ENCODE measurements at places on chromosomes 12 and 14.

GRCh38 chr14:79596551-79596950, 614.8 kb downstream of the DIO2 start:
- no peak for DNase-seq

GRCh38 chr12:105100998-105101397, 6.5 kb upstream of the WASHC4 start:
- no peak for DNase-seq

DNA sequence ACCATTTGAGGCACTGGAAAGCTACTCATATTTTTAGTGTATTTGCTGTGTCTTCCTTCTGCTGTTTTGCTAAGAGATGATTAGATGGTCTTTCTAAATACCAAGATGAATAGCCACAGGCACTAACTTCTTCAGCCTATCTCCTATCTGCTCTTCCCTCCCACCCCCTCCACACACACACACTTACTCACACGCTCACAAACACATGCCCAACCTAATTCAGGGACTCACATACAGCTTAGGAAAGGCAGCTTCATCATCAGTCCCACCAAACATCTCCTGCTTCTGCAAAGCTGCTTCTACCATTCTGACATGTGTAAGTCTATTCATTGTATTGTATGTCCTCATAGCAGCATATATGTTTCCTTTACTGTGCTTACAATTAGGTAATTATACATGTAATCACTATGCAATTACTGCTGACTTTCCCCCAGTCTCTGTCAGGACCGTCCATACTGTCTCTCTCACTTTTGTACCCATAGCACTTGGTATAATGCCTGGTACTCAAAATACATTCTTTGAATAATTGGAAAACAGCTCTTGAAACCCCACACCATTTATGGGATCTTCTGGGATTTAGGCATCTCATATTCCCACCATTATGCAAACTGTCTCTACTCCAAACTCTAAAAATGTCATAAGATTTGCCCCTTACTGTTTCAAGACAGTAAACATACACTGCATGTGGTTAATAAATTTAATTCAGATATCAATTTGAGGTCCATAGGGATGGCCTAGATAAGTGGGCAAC, 83.3 kb upstream of the HIF1A start:
- no peak for DNase-seq

GRCh38 chr12:119589097-119589496, 4.5 kb upstream of the TMEM233 start:
- DNase-seq = no peak

DNA sequence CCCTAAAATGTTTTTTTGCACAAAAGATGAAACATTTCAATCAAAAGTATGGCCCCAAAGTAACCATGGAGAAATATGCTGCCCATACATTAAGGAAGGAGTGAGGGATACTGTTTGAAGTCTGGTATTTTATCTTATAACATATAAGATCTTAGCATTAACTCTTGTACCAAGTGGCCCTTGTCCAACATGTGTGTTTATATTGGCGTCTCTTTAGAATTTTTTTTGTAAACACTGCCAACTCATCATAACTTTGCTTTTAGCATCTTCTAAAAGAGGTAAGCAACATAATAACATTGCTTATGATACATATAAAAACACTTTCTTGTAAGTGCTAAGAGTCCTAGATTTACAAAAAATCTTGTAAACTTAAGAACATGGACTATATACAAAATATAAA, 419.7 kb downstream of the ADAMTS20 start:
- DNase-seq = peak; percentile 10

DNA sequence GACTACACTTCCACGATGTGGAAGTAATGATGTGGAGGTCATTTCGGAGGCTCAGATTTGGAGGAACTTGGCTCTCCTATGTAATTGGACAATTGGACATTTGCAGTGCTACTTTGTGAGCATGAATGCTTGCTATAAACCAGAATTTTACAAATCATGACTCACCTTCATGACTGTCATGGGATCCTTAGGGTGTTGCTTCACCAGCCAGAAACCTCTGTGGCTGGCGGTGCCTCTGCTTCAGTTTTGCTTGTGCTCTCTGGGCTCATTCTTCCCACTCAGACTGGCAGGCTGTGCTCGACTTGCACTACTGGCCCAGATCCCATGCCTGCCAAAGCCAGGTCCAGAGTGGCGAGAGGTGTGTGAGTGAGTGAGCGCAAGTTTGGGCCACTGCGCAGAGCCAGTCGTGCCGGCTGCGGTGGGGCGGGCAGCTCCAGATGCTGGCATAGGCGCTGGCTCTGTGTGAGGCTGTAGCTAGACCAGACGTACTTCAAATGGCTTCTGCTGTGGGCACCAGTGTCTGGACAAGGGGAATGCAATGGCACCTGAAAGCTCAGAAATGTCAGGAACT, 387.8 kb downstream of the AEBP2 start:
- DNase-seq = no peak

DNA sequence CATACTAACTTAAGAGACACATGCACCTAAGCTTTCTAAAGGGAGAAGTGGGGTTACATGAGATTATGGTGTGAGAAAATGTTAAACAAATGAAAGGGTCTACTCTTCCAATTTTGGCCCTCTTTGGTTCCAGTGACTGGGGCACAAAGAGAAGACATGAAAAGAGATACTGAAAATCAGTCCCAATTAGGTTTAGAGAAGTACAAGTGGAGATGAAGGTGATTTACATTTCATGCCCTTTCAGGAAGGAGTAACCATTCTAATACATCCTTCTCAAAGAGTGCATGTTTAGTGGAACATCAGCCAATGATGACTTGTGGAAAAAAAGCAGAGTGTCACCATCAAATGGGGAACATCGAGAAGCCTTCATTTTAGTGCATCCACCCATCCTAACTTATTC, 14.4 kb downstream of the MGP start:
- no peak for DNase-seq

DNA sequence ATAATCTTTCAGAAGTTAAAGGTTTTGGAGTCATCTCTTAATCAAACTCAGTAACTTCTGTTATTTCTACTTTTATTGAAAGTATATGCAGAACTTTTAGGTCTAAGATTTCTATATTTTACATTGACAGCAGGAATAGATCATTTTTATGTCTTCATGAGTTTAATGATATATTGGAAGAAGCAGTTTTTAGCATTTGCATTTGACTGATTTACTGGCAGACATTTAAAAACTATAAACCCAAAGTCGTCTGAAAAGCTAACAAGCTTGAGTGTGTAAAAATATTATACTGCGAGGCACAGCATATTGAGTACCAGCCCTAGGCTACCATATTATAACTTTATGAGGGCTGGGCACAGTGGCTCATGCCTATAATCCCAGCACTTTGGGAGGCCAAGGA, 214.0 kb upstream of the GARIN2 start:
- no peak for DNase-seq

GRCh38 chr12:124919521-124920352, 5.3 kb upstream of the UBC start:
- DNase-seq = no peak
